Ovary (tissue), 10 donors: ENCODE measurements at places on chromosomes 7 and 10.

DNA sequence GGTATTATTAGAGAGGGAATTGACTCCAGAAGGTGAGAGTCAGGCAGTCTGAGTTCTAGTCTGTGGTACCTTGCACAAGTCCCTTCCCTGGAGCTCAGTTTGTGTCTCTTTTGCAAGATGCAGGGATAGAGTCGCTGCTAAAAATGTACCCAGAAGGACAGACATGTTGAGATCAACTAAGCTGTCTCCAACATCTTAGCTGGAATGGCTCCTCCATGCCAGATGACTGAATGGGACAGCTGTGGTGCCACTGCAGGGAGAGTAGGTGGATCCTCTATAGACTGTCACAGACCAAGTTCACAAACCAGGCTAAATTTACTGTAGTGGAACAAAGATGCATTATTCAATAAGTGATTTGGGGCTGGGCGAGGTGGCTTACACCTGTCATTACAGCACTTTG, 120.1 kb downstream of the NEURL1 start:
- no peak for DNase-seq

DNA sequence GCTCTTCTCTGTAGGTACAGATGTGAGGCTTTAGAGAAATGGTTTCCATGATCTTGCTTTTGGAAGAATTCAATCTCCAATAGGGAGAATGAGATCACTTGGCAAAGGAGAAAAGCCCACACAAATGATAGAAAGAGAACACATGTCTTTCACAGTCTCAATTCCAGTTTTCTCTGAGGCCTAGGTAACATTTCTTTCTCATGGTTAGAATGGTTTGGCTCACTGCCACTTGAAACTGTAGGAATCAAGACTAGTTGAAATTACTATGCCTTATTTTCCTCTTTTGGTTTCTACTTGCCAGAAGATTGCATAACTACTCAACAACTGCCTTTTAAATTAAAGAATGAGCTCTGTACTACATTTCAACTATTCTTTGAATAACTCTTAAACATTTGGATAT, 276.5 kb upstream of the TEX47 start:
- no peak for DNase-seq

- DNase-seq, result no peak
Measured at GRCh38 chr10:100146875-100147650, 38.8 kb downstream of the ERLIN1 start.

DNA sequence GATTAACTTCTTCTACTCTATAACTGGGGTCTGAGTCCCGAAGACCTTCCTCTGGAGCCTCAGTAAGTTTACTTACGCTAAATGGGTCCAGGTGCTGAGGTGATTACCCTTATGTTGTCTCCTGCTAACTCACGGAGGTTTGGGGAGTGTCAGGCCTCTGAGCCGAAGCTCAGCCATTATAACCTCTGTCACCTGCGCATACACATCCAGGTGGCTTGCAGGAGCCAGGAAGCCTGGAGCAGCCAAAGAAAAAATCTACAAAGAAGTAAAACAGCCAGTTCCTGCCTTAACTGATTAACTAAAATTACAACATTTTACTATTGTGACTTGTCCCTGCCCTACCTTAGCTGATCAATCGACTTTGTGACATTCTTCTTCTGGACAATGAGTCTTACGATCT, 350.7 kb downstream of the GLRX3 start:
- DNase-seq, result no peak

GRCh38 chr7:122520971-122521555, 177.9 kb downstream of the RNF133 start:
- DNase-seq, result no peak

- DNase-seq, result no peak
Measured at GRCh38 chr7:36945612-36946400, 221.5 kb upstream of the AOAH start.

DNA sequence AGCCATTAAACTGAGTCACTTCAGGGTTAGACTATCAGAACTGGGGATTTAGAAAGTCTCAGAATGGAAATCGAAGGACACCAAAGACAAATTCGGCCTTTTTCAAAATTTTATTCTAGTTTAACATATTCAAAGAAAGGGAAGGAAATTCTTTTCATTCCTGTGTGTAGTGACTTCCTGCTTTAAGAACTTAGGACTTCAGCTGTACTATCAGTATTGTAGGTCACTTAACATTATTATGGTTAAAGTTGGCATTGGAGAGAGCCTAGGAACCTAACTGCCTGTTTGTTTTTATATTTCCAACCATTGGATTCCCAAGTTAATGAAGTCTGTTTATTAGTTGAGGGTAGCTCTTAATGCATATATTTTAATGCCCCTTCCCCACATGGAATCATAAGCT, 63.7 kb downstream of the PTEN start:
- no peak for DNase-seq

GRCh38 chr7:143979359-143979758, 20.8 kb upstream of the OR6B1 start:
- no peak for DNase-seq

DNA sequence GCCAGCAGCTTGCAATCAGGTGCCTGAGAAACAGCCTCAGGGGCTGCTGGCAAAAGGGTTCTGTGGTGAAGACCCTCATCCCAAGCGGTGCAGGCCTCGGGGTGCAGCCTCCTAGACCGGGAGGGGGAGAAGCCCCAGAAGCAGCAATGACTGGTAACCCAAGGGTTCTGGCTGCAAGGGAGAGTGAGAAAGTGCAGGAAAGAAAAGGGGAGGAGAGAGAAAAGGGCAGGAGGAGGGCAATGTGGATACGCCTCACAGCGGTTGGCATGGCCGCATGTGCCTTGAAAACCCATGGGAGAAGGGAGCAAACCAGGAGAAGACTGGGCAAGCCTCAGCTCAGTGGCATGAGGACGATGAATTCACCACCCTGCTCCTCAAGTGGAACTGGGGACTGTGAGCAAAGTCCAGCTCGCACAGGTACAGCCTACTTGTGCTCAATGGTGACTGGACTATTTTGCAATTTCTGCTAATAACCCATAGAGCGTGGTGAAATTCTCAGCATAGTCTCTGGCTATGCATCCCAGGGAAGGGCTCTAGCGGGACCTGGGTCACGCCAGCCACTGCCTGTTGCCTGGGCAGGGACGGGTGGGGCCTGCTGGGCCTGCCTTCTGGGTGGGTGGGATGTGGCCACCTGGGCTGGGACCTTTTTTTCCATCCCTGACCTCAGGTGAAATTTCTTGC, 6.2 kb downstream of the CLRN3 start:
- no peak for DNase-seq

- DNase-seq, result no peak
Measured at GRCh38 chr10:102800611-102801335, 36.4 kb downstream of the CYP17A1 start.

- DNase-seq, result no peak
Measured at GRCh38 chr7:77202481-77202976, 2.9 kb upstream of the FGL2 start.

DNA sequence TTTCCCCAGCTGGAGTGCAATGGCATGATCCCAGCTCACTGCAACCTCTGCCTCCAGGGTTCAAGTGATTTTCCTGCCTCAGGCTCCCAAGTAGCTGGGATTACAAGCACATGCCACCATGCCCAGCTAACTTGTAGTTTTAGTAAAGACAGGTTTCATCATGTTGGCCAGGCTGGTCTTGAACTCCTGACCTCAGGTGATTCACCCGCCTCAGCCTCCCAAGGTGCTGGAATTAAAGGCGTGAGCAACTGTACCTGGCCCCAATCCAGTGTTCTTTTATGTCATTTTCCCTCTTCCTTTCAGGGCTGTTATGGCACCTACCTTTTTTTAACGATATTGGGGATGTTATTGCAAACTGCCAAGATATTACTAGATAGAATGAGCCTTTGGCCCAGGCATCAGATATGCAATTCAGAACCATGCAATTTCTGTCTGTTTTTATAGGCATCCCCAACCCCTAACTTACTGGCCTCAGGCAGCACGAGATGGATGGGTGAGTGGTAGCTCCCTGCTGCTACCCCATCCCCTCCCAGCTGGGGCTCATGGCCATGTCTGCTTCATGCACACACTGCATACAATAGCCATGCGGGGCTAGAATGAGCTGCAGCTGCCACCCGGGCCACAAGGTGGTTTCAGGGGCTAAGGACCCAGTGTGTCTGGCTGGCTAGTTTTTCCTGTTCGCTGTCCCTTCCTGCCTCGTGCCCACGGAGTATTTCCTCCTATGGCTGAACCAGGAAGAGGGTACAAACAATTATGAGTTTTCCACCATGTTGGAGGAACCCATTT, 1080.1 kb upstream of the SORCS1 start:
- no peak for DNase-seq

DNA sequence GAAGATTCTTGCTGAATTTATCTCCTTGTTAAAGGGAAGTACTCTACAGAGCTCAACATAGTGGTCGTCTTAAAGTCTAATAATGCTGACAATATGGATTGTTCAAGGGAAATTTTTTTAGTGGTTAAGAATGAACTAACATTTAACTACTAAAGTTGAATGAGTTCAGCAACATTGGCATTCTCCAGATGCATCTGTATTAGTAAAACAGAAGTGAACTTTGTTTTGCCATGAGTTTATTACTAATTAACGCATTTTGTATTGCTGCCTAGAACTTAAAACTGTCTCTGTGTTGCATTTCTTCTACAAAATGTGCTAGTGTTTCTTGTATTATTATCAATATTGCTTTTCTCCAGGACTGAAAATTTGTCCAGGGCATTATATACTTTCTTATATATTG, 67.5 kb downstream of the C1GALT1 start:
- DNase-seq, result no peak

DNA sequence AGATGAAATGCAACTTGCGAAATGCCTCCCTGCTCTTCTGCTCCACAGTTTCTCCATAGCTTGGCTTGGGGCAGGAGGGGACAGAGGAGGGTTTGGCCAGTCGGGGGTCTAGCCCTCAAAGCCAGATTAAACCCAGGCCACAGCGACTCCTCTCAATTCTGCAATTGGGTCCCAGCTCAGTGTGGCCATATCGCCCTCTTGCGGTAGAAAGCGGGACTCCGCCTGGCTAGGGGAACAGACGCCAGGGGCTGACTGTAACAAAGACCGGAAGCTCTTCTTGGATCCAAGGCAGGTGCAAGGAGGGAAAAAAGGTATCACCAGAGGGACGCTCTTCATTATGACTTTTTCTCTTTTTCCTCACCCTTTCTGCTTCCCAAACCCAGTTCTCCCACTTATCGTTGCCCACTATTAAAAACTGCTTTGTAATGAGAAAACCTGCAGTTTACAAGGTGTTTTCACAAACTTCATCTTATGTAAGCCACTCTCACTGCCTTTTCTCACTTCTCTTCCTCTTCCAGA, 36.6 kb upstream of the TNPO3 start:
- peak; percentile 87 for DNase-seq

DNA sequence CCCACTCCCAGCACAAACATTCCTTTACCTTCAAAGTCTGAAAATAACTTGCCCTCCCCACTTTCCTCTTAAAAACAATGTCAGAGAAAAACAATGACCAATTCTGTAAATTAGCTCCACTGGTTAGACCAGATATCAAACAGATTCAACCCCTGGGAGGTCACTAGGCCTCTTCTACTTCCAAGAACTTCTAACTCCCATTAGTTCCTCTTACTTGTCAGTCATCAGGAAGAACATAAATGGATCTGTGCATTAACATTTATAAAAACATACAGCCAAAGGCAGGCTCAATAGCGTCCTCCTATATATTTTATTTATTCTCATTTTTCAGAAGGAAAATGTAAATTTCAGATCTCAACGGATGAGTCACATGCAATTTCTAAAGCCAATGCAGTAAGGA, 2.2 kb downstream of the ELAPOR2 start:
- no peak for DNase-seq

DNA sequence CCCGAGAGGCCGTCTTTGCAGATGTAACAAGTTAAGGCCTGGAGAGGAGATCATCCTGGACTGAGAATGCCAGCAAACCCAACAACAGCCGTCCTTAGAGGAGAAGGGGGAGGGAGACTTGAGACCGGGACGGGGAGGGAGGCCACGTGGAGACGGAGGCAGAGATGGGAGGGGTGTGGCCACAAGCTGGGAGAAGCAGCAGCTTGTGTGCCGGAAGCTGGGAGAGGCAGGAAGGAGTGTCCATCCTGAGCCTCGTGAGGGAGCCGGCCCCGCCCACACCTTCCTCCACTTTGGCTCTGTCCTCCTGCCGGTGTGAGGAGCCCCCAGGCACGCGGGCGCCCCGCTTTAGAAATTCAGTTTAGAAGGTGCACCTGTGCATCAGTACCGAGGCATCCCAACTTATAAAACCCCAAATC, 95.7 kb downstream of the DNAJB6 start:
- no peak for DNase-seq

DNA sequence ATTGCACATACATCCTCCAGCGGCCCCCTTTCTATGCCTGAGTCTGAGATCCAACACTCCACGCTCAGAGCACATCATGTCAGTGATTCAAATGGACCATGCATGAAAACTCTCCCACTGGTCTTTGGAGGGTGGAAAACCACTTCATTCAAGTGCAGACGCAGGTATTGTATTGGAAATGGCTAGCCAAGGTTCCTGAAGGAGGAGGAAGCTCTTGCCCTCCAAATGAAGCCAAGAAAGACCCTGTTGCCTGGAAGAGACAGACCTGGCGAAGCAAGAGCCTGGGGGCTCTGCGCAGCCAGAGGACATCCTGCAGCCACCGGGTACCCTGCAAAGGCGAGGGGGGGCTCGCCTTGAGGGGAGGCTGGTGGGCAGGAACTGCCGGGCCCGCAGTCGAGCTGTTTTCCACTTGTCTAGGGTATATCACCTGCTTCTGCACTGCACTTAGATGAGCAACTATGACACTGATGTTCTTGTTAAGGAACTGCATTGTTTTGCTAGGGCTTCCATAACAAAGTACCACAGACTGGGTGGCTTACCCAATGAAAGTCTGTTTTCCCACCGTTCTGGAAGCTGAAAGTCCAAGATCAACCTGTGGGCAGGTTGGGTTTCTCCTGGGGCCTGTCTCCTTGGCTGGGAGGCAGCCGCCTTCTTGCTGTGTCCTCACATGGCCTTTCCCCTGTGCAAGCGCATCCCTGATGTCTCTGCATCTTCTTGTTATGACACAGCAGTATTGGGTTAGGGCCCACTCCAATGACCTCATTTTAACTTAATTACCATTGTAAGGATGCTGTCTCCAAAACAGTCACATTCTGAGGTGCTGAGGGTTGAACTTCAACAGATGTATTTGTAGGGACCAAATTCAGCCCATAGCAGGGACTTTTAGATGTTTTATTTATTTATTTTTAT, 233.4 kb downstream of the ARHGAP12 start:
- no peak for DNase-seq

- DNase-seq, result peak; percentile 68
Measured at GRCh38 chr10:49109669-49110340, 5.5 kb downstream of the VSTM4 start.

DNA sequence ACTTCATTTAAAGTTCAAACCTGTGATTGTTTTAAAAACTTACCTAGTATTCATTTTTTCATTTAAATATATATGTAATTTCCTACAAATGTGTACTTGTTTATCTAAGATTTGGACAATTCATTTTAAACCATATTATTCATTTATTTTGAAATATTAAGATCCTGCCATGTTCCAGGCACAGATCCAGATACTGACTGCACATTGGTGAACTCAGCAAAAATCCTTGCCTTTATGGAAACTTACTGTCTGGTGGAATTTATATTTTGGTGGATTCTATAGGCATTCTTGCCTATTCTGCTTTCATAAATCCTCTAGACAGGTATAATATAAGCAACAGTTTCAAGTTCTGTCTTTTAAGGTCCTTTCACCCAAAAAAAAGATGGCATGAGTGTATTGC, 48.3 kb upstream of the RPA3 start:
- DNase-seq, result no peak

GRCh38 chr7:127347567-127348246, 44.8 kb downstream of the ZNF800 start:
- peak; percentile 39 for DNase-seq
